Occipital lobe (tissue), 3 donors: ENCODE measurements at places on chromosomes 6 and 20.

DNA sequence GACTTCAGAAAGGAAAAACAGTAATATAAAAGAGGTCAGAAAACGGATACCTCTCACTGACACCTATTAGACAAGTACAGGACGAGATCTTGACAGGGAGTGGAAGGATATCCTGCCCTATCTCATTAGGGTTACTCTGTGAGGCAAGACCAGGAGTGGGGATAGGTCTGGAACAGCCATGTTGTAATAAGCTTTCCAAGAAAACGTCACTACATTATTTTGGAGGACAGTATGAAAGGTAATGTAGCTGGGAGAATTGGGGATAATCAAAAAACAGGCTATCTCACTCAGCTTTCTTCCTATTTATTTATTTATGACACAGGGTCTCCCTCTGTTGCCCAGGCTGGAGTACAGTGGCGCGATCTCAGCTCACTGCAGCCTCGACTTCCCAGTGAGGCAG, 25.3 kb downstream of the HMGN4 start:
- DNase-seq: no peak

DNA sequence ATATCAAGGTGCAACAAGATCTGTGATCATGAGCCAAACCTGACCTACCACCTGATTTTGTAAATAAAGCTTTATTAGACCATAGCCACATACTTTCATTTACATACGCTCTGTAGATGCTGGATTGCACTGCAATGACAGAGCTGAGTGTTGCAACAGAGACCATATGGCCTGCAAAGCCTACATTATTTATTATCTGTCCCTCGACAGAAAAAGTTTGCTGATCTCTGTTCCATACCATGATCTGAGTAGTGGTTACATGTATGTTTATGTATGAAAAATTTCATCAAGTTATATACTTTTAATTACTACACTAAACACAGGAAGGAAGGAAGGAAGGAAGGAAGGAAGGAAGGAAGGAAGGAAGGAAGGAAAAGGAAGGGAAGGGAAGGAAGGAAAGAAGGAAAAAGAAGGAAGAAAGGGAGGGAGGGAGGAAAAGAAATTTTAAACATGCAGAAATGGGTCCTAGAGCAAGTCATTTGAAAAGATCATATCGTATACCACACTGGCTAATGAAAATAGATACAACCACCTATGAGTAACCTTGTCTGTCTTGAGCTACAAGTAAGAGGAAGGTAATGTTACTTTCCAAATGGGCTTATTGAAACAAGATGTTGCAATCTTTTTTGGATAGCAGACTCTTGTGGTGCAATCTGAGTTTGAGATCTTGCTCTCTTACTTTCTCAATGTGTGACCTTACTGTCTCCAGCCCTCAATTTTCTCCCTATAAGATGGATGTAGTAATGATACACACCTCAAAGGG, 441.0 kb downstream of the KIF16B start:
- no peak for DNase-seq

DNA sequence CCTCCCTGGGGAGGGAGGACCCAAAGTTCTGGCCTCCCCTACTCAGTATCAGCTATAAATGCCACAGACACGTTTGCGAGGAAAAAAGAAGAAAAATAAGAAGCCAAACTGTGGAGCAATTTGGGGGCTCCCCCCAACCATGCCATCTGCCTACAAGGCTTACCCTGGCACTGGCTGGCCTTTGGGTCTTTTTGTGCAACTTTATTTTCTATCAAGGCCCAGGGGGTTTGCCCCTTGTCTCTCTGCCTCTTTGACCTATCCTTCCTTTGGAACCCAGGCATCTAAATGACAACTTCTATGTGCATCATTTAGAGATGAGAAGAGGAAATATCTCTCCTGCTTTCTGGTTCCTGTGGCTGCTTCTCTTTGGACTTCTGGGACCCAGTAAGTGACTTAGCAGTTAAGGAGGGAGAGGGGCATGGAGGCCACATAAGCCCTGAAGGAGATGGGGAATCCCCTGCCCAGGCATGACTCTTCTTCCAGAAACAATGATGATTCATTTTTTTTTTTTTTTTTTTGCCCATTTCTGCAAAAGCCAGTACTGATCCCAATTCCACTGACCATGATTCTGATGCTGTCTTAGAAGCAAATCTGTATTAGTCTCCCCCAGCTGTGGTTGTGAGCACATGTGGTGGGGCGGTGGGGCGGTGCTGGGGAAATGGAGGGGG, at the start of gene MUC22:
Gene MUC22 (plus strand): TSS at position 82 of the 668 bp plus-strand sequence. CDS start 233 bp downstream, at position 315.
- DNase-seq: no peak

DNA sequence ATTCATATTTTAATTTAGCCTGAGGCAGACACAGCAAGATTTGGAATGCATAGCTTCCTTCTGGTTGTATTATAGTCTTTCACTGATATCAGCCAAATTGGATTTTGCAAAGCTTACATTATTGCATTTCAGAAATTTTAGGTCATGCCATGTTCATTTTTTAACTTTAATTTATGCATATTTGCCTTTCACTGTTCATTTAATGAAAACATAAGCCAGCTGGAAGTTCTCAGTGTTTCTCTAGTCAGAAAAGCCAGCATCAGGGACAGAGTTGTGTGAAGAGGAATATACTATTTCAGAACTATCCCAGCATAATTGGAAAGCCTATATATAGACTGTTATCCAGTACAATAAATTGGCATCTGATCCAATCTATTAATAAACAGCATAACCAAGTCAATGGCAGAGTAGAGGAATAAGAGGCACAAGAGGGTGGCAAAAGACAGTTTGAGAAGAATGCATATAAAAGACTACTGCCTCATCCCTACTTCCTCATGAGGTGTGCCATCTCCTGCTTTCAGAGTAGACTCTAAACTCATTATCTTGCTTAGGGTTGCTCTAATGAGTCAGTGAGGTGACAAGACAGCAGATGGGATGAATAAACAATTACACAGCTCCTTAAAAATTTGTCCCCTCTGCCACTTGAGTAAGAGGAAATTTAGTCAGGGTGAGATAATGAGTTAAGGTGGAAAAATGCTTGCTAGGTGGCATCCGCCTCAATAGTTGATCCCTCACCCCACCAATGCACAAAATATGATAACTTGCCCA, 159.8 kb upstream of the HCRTR2 start:
- DNase-seq: no peak

- no peak for DNase-seq
Observed at GRCh38 chr6:165486183-165487137, 176.6 kb downstream of the PDE10A start.

- no peak for DNase-seq
Observed at GRCh38 chr6:71404145-71404966, 115.7 kb downstream of the OGFRL1 start.

- no peak for DNase-seq
Observed at GRCh38 chr20:31542201-31542842, 28.1 kb downstream of the HM13 start.

DNA sequence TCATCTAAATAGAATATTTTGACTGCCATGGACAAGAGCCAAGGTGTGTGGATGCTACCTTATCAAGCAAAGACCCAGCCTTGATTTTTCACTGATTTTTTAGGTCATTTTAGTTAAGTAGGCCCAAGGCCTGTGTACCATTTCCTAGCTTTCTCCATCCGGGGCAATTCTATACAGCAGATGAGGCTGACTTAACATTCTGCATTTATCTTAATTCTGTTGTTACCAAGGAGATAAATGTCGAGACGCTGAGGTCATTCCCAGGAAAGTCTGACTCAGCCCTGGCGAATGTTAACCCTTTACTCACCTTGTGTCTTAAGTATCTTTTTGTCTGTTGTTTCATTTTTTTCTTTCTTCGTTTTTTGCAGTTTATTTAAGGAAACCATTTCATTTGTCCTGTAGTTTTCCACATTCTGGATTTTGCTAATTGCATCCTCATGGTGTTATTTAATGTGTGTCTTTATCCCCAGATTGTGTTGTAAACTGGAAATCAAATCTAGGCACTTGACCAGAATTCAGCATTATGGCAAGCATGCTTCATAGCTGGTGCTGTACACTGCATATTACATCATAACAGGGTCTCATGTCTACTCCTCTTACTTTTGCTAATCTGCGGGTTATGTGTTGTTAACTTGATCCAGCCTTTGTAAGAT, 277.0 kb downstream of the CDKAL1 start:
- no peak for DNase-seq
